ENCODE measurements at places on chromosomes 5 and 9. TPM values are rescaled to one million over a fixed set of nuclear protein-coding genes. Genes with fewer than 3 reads are reported as not detected.
A peak's percentile ranks its signal among the peaks of the same experiment; 100 is the strongest.

Gene NKD2
- total RNA-seq, result 25.0 TPM

Gene IFNA21
- not detected for total RNA-seq

Gene ARID3C
- 0.16 TPM for total RNA-seq

DNA sequence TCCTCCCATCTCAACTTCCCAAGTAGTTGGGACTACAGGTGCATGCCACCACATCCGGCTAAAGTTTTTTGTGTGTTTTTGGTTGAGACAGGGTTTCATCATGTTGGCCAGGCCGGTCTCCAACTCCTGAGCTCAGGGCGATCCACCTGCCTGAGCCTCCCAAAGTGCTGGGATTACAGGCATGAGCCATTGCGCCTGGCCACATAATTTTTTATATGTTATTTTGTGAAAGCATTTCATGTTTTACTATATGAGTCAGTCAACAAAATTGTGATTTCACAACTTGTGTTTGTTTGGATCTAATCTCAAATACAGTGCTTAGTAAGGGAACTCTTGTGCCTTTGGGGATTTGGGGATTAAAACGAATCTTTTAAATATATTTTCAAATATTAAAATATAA, 20.0 kb upstream of the FAM120AOS start:
- no peak for DNase-seq

DNA sequence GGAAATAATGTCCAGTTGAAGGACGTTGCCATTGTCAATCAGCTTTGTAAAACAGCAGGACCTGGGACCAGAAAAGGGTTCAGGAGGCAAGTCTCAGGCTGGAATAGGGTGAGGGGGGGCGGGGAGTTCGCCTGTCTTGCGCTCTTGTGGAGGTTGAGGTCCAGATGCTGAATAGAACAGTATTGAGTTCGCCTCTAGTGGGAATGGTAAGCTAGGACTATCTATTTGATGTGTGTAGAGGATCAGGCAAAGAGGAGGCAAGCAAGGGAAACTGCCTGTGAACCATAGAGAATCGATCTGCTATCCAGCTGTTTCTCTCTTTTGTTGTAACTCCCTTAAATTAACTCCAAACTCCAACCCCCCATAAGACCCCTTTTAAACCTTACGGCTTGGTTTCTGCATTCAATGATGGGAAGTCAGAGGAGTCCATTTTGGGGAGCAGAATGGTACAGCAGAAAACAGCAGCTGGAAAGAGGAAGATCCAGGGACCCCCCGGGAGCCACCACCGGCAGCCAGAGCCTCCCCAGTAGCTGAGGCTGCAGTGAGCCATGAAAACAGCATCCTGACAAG, 133.7 kb downstream of the SLC28A3 start:
- DNase-seq, result no peak

- no peak for DNase-seq
Measured at GRCh38 chr5:100852988-100853449, 50.1 kb downstream of the ST8SIA4 start.

- DNase-seq, result no peak
Measured at GRCh38 chr9:22440841-22441240, 5.8 kb upstream of the DMRTA1 start.

DNA sequence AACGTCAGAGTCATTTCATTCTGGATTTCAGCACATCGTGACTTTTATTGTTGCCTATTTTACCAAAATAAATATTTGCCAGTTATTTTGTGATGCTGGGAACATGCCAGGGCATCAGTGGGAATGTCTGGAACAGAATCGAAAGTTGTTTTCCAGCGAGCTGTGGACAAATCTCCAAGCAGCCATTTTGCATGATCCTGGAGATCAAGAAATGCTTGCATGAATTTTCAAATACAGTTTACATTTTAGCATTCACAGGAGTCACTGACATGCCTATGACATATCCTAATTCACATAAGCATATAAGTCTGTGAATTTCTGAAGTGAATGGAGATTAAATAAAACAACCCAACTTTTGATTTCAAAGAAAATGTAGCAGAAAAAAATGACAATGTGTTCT, 119.4 kb downstream of the VCAN start:
- DNase-seq, result no peak

Gene ADAMTS6
- total RNA-seq, result 1.6 TPM

Gene PAM
- 56.6 TPM for total RNA-seq

DNA sequence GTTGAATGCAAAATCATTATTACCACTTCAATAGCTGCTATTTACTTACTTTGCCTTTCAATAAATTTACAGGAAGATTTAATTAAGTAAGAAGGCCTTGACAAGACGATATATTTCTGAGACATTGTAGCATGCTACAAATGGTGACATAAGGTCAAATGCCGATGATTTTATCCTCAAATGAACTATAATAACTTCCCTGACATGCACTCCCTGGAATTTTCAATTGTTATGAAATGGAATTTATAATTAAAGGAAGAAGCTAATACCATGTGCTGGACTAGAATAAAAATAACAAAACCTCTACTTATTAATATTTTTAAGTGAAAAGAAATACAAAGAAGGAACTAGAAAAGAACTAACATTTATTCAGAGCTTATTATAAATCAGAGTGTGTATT, 30.2 kb upstream of the ITGA1 start:
- no peak for DNase-seq

DNA sequence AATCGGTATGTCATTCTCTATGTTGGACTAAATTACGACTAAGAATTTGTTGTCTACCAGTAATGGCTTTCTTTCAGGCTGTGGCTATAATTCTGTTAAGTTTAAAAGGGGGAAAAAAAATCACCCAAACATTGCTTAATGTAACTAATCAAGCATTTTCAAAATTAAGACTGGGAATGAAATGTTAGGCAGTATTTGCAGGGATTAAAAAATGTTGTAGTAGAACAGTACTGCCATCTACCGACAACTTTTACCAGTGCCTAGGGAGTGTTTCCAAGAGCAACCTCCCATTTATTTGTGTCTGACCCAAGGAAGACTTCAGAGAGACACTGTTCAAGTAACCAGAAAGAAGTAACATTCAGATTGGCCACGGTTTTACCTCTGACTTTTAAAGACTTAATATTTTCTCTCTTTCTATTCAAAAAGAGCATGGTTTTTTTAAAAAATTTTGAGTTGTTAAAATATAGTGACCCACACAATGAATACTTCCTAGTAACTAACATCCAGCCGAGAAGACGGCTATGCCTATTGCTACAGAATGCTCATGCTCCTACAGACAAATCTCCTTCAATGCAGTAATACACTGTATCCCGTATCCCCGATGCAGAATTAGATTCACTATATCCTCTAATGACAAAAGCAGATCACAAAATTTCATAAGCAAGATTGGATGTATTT, 92.4 kb downstream of the ARL15 start:
- peak; percentile 23 for DNase-seq

DNA sequence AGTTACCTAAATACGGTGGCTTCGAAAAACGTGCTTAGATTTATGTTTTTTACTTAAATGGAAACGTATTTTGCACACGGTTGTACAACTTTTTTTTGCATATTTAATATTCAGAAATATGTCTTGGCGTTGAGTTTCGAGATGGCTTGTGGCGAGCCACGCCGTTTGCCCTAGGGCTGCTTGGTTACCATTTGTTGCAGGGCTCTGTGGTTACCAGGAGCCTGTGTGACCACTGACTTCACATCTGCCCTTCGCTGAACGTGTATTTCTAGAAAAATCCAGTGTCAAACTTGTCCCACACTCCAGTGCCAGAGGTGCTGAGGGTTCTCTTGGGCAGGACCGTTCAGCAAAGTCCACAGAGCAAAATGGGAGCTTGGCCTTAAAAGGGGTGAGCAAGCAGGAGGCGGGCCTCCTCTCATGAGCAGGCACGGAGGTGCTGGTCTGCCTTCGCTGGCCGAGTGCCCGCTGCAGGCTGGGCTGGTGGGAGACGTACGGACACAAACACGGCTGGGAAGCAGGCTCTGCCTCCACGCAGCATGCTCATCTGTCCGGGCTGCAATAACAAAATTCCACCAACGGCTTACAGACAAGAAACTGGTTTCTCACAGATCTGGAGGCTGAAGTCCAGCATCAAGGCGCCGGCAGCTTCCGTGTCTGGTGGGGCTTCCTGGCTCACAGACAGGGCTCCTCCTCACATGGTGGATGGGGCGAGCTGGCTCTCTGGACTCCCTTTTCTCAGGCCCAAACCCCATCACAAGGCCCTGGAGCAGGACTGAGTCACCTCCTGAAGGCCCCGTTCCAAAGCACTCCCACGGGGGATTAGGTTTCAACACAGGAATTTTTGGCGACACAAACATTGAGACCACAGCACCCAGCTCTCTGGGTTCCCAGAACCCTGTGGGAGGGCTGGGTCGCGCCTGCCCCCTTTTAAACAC, 5.4 kb downstream of the MRPL36 start:
- DNase-seq, result no peak

- no peak for DNase-seq
Measured at GRCh38 chr9:127535834-127536233, 76.2 kb upstream of the STXBP1 start.

Gene BTNL9
- total RNA-seq, result 0.55 TPM

GRCh38 chr9:136044971-136045594, 50.0 kb downstream of the NACC2 start:
- no peak for DNase-seq

DNA sequence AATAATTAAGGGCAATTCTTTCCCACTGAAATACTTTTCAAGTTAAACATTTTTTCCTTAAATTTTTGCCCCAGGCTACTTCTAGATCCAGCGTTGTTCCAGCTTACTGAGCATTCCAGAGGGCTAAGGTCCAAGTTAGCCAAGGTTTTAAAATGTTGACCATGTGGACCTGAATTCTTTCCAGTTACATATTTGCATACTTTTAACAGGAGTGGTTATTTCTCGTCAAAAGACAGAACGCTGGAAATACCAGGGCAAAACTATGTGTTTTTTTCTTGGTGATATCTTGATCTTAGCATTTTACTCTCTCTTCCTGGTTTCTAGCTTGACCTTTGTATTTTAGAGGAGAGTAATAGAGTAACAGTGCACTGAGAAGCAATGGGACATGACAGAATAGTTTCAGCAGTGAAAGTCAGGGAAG, 32.8 kb downstream of the TMC1 start:
- DNase-seq, result no peak

GRCh38 chr9:132507670-132508469, 74.5 kb upstream of the BARHL1 start:
- DNase-seq, result peak; percentile 74

Gene SLC36A3
- total RNA-seq, result 0.10 TPM

DNA sequence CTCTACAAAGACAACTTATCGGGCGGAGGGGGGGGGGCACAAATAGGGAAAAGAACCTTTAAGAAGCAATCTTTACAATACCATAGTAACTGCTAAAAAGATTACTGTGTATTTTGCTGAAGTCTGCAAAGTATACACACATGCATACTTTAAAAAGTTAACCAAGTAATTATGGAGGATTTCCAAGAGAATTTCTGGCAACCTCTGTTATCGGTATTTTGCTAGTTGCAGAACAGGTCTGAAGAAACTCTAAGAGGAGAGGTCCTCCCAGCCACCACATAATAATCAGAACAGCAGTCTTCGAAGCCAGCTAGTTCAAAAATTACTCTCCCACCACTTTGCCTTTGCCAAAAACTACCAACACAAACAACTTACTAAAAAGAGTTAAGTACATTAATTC, 56.1 kb downstream of the UBAP2 start:
- no peak for DNase-seq

Gene NIM1K
- total RNA-seq, result 4.3 TPM

GRCh38 chr9:15942831-15943424, 390.1 kb downstream of the CCDC171 start:
- no peak for DNase-seq

- DNase-seq, result no peak
Measured at GRCh38 chr9:36194326-36195000, 3.7 kb downstream of the CLTA start.

DNA sequence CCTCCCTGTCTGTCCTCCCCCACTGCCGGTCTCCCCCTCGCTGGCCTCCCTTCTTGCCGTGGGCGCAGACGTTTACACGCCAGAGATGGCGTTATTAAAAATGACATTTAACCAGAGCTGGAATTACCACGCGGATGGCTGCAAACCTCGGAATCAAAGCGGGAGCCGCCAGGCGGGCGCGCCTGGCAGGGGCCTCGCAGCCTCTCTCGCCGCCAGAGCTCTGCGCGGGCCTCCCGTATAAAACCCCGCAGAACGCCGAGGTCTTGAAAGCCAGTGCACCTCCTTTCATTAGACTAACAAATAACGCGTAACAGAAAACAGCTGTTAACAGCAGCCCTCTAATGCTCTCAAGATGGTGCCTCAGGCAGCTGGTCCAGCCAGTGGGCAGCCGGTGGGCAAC, 10.2 kb downstream of the PRRX2 start:
- no peak for DNase-seq

DNA sequence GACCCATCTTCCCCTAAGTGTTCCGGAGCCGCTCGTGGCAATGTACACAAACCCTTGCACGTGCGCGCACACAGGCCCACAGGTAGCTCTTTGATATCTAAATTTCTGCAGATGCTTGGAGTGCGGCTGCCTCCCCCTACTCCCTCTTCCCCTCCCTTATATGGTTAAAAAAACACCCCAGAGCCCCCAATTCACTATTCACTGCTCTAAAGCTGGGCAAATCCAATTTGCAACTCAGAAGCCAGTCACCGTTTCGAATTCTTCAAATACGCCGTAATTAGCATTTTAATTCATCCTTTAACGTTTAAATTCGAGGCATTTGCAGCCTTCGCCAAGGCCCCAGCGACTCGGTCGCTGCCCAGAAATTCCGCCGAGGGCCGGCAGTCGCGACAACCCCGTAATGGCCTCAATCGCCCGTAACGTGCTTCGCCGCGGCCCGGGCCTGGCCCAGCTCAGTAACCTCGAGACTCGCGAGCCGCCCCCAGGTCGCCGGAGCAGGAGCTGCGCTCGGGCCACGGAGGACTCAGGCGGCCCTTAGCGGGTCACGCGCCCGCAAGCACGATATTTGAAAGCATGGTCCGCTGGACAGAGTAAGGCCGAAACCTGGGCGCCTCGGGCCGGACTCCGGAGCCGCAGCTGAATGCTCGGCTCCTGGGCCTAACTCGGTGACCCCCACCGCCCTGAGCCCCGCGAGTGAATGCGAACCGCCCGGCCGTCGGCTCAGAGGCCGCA, 1.3 kb downstream of the IRX2 start:
- no peak for DNase-seq

DNA sequence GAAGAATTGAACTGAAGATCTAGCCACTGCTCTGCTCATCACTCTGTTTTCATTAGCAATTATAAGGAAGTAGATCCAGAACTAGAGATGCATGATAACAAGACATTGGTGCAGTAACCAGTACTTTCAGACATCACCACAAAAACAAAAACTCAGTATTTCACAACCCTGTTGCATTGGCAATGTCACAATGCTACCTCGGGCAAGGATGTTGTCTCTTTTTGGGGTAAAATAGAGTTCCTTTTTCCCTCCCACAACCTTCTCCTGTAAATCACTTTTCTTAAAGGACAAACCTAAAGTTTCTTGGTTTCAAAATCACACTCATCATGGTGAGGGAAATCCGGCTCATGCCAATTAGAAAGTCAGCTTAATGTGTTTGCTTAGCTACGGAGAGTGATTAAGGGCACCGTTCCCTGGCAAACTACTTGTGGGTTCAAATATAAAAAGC, 420.1 kb upstream of the MEF2C start:
- no peak for DNase-seq

Data from activated T-cell treated with anti-CD3 and anti-CD28 coated beads, Interleukin-2, amount 50 U/mL, for 72 hours (primary cell).